ENCODE measurements at places on chromosomes 2 and 18. TPM values are rescaled to one million over a fixed set of nuclear protein-coding genes. Genes with fewer than 3 reads are reported as not detected.

- DNase-seq = no peak
Measured at GRCh38 chr2:54559006-54559445, 102.9 kb downstream of the SPTBN1 start.

DNA sequence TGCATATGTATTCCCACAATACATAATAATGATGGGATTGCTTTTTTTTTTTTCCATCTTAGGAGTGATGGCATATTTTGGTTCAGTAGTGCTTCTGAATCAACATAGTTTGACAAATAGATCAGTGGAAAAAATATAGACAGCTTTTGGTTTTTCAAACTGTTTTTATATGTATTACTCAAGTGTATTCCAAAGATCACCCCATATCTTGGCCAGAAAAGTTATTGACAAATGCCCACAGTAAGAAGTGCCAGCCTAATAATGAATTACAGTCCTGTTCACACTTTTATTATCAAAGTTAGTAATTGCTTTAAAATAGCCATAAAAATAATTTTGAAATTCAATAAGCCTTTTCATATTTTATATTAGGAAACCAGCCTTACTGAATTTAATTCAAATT is 95.0 kb downstream of the TMEFF2 start:
- no peak for DNase-seq

DNA sequence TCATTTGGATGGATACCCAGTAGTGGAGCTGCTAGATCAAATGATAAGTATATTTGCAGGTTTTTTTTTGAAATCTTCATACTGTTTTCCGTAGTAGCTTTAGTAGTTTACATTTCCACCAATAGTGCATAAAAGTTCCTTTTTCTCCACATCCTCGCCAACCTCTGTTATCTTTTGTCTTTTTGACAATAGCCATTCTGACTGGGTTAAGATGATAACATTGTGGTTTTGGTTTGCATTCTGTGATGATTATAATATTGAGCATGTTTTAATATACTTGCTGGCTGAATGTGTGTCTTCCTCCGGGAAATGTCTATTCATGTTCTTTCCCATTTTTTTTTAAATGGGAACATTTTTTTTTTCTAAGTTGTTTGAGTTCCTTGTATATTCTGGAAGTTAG is 260.0 kb downstream of the GULP1 start:
- DNase-seq = no peak

DNA sequence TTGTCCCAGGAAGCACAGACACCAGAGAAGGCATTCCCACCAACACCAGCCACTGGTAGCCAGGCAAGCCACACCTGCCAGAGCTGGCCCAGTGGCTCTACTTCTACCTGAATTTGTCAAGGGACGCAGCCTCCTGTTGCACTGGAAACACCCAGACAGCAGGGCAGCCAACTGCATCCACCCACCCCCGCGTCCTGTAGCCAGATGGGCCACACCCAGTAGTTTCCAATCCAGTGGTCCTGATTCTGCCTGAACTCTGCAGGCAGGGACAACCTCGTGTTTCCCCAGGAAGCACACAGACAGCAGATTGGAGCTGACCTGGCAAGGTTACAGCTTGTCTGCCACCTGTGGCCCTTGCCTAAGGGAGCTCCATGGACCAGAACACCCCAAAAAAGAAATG is 18.2 kb downstream of the PFN4 start:
- DNase-seq = no peak

CCDC102B gene
- polyA plus RNA-seq = 5.1 TPM

DNA sequence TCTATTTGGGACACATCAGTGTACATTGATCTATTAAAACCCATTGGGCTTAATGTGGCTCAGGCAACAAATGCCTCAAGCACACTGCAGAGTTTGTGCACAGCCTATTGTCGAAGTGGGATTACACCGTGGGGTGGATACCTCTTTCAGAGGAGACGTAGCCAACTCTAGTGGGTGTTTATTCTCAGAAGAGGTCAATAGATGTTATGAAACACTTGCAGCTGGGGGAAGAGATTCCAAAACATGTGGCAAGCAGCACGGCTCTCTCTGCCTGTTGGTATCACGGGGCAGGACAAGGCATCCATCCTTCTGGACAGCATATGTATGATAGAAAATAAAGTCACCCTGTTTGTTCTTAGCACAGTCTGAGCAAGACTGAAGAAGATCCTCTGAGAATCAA is 121.4 kb upstream of the COPS8 start:
- no peak for DNase-seq
